Amygdala (tissue), 56 donors: ENCODE measurements at places on chromosomes 6 and 20.

DNA sequence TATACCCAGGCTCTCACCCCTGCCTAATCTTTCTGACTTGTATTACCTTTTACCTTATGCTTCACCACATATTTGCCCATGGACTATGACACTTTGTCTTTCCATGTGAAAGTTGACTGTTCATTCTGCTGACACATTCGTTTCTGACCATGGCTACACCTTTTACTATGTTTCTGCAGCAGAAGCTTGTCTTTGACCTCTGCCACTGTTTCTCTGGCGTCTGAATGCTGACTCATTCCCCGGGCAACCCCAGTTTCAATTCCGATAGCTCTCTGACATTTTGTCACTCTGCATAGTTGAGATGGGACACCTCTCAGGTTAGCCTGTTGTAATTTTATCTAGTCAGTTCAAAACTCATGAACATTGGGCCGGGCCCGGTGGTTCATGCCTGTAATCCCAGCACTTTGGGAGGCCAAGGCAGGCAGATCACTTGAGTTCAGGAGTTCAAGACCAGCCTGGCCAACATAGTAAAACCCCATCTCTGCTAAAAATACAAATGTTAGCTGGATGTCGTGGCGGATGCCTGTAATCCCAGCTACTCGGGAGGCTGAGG is 50.7 kb downstream of the SLC26A8 start:
- DNase-seq: no peak

DNA sequence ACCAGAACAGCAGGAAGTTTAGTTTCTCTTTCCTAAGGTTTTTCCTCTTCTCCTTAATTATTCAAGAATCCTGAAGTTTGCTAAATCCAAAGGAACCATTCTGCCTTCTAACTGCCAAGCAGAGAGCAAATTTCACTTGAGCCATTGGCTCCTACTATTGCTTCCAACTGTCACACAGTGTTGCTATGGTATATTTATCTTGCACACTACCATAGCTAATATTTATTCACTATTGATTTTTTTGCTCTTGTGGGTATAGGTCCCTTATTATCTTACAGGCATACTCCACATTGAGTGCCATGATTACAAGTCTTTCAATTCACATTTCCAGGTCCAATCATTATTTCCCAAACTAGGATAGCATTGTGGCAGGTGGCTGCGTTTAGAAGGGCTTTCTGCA is 266.7 kb upstream of the FLRT3 start:
- no peak for DNase-seq

DNA sequence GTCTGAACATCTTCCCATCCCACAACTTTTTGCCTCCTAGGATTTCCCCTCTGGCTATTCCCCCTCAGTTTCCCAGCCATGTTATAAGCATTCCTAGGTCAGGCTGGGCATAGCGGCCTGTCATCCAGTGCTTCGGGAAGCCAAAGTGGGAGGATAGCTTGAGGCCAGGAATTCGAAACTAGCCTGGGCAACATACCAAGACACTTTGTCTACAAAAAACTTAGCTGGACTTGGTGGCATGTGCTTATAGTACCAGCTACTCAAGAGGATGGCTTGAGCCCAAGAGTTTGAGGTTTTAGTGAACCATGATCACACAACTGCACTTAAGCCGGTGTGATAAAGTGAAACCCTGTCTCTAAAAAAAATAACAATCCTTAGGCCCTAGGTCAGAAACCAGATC is 447.4 kb downstream of the KIF16B start:
- DNase-seq: no peak

- DNase-seq: no peak
These were observed 80.8 kb downstream of the MKKS start for GRCh38 chr20:10352934-10353824.

GRCh38 chr6:150584065-150584464 is 15.6 kb upstream of the PLEKHG1 start:
- no peak for DNase-seq

DNA sequence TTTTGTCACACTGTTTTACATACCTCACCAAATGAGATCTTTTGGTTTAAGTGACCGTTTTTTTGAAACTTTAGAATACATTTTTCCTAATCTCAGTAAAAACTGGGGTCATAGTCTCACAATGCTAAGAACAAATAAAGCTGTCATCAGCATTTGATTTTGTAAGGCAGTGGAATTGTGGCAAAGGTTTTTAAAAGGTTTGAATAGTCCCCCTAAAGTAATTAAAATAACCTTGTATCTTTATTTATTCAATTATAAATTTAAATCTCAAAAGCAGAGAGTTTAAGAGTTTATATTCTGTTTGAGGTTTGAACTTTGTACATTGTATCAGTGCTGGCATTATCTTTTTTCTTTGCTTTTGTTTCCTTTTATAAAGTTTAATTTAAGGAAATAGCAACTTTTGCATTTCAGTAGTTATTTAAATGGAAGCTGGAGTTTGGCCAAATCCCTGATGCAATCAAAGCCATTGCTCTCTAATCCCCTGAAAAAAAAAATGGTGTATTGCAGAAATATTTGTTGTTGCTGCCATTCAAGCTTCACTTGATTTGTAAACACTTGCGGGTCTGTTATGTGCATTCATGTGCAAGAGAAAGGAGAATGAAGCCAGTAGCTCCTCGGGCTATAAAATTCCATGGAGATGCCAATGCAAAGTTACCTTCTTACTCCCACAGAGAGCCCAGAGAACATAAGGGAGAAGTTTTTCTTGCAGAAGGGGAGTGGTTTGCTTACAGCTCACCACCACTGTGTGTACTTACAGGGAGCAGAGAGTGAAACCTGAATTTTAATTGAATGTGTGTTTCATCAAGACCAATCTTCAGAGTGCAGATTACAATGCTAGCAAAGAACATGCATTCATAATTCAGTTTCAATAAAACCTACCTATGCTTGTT is 391.8 kb downstream of the ARHGAP18 start:
- DNase-seq: no peak
